ENCODE measurements at places on chromosomes 5 and 9.

DNA sequence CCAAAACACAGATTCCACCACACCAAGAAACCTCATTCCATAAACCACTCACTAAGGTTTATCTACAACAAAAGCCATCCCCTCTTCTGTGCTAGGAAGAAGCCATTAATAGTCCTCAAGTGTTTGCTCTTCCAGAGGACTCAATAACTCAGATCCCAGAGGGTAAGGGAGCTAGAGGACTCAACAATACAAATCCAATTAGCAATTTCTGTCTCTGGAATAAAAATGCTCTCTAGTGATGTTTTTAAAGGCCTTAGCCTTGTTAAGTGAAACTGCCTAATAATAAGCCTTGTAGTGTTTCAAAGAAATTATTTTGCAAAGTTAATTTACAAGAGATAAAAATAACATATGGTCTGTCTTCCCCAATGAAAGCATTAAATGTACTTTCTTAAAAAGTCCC, 942.4 kb downstream of the CDH12 start:
- DNase-seq, result no peak

GRCh38 chr5:139256820-139257219, 36.7 kb upstream of the MATR3 start:
- no peak for DNase-seq

GRCh38 chr9:93298498-93299417, 114.8 kb downstream of the WNK2 start:
- DNase-seq, result no peak

DNA sequence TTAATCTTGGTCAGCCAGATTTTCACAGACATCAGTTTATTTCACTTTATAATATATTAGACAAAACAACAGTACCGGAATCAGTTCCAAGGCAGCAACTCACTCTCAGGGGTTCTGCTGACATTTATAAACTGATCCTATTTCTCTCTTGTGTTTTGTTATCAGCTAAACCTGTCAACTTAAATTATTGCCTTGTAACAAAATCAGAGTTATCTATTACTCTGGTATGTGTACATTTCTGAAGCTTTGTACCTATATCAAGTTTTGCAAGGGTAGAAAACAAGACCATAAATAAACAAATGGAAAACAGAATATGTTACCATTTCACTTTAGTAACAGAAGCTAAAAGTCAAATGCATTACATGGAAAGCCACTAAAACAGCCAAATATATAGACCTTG, 122.1 kb downstream of the SIL1 start:
- DNase-seq, result no peak

DNA sequence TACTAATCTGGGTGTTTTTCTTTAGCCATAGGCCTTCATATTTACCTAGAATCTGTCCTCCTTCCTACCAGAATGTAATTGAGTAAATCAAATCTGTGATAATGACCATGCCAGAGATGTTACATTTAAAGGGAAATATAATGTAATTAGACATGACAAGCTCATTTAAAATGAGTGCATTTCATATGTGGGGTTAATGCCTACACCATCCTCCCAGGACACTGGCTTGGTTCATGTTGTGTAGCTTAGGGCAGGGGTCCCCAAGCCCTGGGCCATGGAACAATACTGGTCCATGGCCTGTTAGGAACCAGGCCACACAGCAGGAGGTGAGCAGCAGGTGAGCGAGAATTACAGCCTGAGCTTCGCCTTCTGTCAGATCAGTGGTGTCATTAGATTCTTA, 276.9 kb upstream of the DAP start:
- DNase-seq, result no peak

GRCh38 chr5:68708842-68709170, 385.0 kb upstream of the SLC30A5 start:
- no peak for DNase-seq

- DNase-seq, result no peak
Observed at GRCh38 chr5:97363577-97363976, 180.5 kb upstream of the RIOK2 start.

DNA sequence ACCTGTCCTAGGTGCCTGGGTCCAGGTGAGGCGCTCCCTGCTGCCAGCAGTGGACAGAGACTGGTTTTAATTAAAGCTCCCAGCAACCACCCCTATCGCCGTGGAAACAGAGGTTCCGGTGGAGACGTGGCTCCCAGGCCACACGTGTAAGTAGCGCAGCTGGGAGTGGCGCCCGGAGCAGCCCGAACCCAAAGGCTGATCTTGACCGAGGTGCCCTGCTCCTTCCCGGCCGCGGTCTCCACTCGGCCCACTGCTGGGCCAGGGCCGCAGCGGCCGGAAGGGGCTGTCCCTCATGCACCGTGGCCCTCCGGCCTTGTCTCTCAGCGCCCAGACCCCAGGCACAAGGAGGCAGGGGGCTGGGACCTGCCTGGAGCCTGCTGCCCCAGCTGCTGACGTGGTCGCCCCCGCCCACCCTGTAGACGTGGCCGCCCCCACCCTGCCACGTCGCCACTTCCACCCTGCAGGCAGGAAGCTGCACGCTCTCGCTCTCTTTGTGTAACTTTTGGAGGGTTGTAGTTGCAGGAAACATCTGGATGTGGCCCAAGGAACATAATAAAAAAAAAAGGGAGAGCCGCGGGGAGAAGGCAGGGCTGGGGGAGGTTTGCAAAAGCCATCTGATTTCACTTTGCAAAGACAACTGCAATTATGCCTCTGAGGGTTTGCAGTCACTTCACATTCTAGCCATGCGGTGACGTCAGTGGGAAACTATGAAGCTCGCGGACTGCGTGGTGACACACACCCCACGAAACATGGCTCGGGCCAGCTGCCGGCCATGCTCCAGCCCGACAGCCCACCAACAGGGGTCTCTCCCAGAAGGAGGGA, 129.9 kb downstream of the RXRA start:
- DNase-seq, result peak; percentile 77

- DNase-seq, result no peak
Observed at GRCh38 chr5:129356846-129357245, 103.3 kb upstream of the ADAMTS19 start.

DNA sequence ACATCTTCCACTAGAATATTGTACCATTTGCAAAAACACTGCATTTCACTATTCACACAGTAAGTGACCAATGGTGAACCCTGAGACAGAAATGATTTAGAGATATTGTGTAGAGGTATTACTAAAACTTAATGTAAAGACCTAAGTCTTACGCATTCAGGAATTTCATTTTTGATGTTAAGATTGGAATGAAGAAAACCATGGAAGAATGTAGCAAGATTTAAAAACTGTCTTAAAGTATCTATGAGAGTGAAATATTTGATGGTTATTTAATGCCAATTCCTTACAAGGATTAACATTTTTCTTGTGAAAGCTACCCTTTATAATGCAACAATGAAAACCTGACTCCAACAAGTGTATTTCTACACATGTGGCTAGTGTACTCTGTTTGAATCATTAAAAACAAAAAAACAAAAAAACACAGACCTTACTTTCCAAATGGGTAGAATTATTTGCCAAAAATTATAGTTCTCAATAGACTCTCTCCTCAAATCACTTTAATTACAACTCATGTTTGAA, 172.0 kb downstream of the NNT start:
- no peak for DNase-seq

- no peak for DNase-seq
Observed at GRCh38 chr9:138040446-138041430, 163.2 kb downstream of the CACNA1B start.

DNA sequence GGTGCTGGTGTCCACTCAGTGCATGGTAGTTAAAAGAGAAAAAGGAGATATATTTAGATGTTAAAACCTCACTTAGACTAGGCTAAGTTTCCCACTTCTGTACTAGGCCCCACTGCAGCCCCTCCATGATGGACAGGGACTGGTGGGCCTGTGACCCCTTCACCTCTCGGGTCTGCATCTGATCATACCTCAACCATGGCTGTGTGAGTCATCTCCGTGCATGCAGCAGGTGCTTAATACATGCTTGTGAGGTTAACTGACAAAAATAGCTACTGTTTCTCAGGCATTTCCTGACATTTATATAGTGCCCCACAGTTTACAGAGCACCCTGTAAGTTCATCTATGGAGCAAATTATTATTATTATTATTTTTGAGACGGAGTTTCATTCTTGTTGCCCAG, 8.4 kb upstream of the URM1 start:
- DNase-seq, result no peak

- no peak for DNase-seq
Observed at GRCh38 chr9:90303655-90304054, 339.0 kb downstream of the DIRAS2 start.

DNA sequence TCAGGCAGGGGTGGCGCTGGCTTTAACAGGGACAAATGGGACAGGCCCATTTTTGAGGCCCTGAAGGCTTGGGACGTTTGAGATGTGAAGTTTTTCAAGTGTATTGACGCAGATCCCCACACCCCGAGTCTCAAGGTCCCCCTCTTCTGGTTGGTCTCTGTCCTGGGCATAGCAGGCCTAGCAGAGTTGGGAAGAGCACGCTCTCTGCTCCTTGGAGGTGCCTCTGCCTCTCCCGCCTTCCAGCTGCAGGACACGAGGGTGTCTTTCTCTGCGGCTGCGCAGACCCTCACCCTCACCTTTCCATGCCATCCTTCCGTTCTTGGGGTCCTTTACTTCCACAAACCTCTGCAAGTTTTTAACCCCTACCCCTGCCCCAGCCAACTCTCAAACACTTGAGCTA, 18.6 kb downstream of the ADAMTSL2 start:
- no peak for DNase-seq

GRCh38 chr9:128575916-128576315, 23.5 kb downstream of the SPTAN1 start:
- DNase-seq, result no peak

DNA sequence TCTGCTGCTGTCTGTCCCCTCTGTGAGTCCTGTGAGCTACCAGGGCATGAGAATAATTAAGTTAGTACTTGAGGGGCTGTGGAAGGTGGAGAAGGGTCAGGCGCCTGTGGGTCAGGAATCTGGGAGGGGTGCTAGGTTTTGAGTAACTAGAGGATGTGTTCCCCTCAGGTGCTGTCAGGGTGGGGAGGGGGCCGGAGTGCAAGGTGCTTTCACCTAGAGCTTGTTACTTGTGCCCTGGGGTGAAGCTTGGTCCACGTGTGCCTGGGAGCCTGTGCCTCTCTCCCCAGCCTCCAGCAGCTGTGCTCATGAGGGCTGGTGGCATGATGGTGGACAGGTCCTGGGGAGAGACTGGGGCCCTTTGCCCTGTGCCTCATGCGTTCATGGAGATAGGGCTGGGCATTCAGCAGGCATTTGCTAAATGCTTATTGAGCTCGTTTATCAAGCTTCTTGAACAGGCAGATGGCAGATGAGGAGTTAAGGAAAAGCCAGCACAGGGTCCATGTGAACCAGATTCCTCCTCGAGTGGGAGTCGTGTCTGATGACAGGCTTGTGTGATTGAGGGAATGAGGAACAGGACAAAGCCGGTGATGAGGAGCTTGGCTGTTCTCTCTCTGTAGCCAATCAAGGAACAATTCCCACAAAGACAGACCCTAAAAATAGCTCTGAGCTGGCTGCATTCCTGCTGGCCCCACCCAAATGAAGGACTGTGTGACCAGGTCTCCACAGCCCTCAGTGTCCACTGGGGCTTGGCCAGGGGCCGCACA, 40.9 kb downstream of the CACNA1B start:
- DNase-seq, result no peak

DNA sequence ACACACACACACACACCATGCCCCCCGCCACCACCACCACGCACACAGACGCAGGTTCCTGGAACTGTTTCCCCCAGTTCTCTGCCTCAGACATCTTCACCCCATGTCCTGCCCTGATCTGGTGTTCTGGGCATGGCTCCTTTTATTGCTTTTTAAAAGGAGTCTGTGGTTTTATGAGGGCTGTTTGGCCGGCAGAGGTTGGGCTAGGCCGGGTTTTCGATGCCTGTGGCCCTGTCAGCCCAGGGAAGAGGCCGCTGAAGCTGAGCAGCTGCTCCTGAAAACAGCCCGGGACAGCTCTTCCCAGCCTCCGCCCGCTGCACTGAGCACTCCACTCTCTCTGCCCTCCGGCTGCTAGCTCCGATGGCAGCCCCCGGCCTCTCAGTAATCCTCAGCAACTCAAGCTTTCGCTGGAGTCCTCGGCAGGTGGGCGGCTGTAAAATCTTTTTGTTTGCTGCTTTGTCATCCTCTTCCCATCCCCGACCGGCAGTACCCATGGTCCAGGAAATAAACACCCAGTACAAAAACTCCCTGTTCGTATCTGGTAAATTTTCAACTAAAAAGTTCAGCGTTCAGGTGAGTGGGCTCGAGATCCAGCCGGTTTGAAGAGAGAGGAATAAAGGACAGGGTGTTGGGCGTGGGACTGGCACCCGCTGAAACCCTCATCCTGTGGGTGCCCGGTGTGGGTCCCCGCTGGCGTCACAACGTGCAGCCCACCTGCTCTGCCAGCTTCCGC, 103.0 kb upstream of the ERCC6L2 start:
- DNase-seq, result no peak

DNA sequence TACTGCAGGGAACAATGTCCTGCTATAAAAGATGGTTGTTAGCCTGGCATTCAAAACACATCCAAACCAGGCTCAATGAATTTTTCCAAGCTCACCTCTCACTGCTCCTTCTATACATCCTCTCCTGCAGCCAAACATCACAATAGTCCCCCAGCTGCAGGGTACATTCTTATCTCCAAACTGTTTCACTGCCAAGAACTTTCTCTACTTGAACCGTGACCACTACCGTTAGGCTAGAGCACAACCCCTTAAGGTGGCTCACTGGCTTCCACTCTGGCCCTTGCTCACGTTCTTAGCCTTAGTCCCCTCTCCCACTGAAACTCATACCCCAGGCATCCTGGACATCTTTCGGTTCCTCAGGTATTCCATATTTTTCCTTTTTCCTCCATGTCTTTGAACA, 29.0 kb upstream of the ANXA6 start:
- DNase-seq, result no peak

DNA sequence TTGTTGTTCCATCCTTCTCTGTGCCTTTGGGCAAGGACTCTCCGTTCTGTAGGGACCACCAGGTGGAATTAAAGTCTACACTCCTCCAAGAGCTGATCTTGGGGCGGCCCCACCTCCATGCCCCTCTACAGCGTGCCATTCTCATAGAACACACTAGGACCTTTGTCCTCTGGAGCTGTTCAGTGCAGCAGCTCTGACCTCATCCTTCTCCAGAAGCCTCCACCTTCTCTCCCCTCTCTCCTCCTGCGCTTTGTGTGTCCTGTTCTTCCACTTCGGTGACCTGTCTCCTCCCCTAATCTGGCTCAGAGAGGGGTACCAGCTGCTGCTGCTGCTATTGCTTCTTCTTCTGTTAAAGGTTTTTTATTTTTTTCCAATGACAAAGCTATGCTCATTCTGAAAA, 1.8 kb upstream of the MACROH2A1 start:
- no peak for DNase-seq

DNA sequence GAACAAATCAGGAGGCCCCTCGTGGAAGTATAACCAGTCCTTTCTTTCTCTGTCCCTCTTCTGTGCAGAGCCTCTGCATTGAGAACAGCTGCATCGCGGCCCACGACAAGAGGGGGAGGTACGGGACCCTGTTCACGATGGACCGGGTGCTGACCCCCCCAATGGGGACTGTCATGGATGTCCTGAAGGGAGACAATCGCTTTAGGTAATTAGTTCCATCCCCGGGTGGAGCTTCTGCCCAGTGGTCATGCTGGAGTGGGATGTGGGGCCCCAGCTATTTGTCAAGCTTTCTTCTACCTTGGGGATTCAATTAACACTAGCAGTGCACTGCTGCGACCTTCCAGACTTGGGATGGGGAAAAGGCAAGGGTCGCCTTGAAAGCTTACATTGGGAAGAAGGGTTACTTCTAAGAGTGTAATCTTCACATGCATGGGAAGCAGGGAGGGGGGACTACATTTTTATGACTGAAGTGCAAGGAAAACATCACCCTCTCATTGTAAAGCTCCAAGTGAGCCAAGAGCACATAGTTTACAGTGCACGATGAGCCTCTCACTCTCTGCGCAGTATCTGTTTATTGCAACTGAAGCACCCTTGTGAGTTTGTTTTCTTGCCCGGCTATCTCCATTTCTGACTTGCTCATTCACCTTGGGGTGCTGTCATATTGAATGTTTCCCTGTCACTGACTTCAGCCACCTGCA, 27.0 kb downstream of the TGFBI start:
- DNase-seq, result no peak

Measured in activated CD4-positive, alpha-beta T cell treated with anti-CD3 and anti-CD28 coated beads, Interleukin-2, amount 50 U/mL, for 4 hours (primary cell).